ENCODE measurements at places on chromosomes 12 and 14.

GRCh38 chr14:100907240-100907639, 3.7 kb upstream of the RTL1 start:
- no peak for DNase-seq

- peak; percentile 68 for DNase-seq
Measured at GRCh38 chr12:67269633-67270573, 745 bp downstream of the CAND1 start.

- DNase-seq = no peak
Measured at GRCh38 chr12:74780182-74780849, 242.7 kb downstream of the ATXN7L3B start.

DNA sequence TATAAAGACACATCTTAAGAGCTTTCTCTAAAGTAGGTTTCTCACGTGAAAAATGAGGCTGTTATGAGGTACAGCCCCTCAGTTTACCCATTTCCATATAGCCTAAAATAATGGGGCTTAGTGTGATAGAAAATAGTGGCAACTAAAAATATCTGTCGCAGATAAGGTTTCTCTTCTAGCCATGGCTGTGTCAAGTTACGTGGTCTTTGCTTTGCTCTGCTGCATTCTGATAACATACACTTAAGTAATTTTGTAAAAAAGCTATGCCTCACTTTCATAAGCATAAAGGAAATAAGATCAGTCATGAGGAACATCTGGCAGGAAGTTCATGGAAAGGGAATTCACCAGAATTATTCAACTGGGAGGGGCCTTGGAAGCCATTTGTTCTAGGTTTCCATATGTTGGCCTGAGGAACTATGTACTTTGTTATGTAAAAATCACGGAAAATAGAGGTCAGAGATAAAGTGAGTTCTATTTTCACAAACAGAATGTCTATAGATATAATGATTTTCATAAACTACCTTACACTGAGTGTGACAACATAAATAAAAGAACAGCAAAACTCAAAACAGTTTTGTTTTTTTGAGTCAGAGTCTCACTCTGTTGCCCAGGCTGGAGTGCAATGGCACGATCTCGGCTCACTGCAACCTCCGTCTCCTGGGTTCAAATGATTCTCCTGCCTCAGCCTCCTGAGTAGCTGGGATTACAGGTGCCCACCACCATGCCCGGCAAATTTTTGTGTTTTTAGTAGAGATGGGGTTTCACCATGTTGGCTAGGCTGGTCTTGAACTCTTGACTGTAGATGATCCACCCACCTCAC, 195.6 kb upstream of the KRR1 start:
- DNase-seq = no peak

DNA sequence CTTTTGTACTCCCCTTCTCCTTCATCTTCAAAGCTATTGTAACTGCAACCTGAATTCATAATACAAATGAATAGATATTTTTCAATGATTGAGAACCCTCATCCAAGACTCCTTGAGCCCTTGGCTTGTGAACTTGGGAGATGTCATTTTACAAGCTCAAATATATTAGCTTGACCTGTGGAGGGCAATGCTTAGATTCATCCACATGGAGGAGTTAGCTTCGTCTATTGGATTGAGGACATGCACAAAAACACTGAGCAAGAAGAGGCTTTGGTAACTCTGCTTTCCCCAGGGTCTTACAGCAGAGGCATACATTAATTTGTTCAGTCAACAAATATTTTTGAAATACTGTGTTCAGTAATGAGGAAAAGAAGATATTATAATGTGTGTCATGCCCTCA, 101.1 kb downstream of the OTOGL start:
- DNase-seq = no peak

DNA sequence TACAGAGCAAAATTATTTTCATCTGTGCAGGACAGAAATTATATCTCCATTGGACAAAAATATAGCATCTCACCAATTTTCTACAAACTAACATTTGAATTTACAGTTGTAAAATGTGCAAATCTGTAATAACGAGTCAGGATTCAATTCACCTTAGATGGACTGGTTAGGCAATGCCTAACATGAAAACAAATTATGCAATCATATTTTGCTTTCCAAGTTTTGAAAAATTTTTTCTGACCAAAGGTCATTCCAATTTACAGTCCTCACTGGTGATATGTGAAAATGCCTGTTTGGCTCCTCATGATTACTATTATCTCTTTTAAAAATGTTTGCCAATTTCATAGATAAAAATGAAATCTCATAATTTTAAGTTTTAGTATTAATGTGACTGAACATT, 6.5 kb upstream of the CPM start:
- no peak for DNase-seq

GRCh38 chr14:85223667-85224066, 306.3 kb upstream of the FLRT2 start:
- no peak for DNase-seq

- peak; percentile 47 for DNase-seq
Measured at GRCh38 chr14:22598896-22599244, 770 bp downstream of the ABHD4 start.

- DNase-seq = no peak
Measured at GRCh38 chr14:89603938-89604480, 187.0 kb upstream of the FOXN3 start.

- no peak for DNase-seq
Measured at GRCh38 chr14:24084440-24084839, 9.7 kb upstream of the PCK2 start.

GRCh38 chr12:81039231-81039630, 38.6 kb upstream of the ACSS3 start:
- no peak for DNase-seq

GRCh38 chr14:68249661-68250451, 430.3 kb downstream of the RAD51B start:
- DNase-seq = no peak

GRCh38 chr14:29648045-29648444, 279.6 kb downstream of the PRKD1 start:
- DNase-seq = no peak

DNA sequence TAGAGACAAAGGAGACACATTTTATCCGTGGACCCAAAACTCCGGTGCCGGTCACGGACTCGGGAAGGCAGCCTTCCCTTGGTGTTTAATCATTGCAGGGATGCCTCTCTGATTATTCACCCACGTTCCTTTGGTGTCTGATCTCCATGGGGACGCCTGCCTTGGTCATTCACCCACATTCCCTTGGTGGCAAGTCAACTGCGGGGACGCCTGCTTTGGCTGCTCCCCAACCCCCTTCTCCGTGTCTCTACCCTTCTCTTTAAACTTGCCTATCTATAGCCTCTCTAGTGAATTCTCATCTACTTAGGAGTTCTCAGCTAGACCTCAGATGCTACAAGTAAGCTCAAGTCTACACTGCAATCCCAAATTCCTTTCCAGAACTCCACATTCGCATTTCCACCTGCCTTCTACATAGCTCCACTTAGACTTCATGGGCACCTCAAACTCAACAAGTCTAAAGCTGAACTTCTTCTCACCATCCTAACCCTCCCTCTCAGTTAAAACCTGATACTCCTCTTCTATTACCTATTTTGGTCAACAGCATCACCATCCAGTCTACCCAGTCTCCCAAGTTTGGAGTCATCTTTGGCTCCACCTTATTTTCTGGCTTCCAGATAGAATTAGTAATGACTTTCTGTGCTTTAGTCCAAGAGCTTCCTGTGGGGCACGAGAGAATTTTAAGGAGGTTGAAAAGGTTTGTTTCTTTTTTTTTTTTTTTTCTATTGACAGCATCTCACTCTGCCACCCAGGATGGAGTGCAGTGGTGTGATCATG, 14.4 kb downstream of the SPTLC2 start:
- no peak for DNase-seq

- DNase-seq = no peak
Measured at GRCh38 chr12:8996682-8997405, 7.5 kb downstream of the KLRG1 start.

DNA sequence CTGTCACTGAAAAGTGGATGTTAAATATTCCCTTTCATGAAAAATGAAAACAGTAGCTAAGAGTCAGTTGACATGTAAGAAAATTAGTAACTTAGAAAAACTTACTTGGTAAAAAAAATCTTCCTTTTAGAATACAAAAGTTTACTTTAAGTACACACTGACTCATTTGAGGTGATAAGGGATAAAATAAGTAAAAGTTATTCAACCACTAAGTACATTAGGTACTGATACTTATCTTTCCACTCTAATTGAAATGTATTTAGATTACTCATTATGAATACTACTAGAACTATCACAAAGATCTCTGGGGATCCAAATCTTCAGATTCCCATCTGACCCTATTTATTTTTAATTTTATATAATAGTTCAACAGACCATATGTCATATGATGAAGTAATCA, 12.2 kb downstream of the SYCP3 start:
- DNase-seq = no peak

GRCh38 chr12:22163594-22163993, 117.6 kb downstream of the CMAS start:
- no peak for DNase-seq

GRCh38 chr14:74619672-74620131, 7.7 kb upstream of the LTBP2 start:
- no peak for DNase-seq

DNA sequence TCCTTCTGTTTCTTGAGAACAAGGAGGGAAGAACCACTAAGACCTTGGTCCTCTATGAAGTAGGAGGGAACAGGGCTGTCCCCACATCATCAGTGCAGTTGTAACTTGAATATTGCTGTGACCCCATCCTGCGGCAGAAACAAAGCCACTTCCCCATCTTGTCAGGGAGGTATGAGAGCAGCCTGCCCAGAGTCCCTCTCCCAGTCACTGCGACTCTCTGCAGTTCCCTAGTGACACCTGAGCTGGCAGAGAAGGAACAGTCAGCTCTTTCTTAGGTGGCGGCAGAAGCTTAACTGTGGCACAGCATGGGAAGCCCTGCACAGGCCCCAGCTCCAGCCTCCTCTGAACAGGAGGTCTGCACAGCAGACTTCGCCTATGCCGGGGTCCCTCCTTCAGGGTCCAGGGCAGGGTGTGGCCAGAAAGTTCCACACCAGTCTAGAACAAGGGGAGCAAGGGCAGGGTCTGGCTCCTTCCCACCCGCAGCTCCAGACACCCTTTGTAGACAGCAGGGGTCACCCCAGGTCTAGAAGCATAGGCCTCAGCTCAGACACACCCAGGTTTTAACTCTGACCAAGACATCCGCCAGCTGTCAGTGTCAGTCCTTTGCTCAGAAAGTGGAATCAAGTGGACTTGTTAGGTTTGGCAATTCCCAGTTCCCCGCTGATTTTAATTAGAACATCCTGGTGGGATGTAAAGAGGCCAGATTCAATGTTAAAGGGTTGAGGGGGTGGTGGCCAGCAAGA, 36.8 kb downstream of the DEGS2 start:
- DNase-seq = no peak

DNA sequence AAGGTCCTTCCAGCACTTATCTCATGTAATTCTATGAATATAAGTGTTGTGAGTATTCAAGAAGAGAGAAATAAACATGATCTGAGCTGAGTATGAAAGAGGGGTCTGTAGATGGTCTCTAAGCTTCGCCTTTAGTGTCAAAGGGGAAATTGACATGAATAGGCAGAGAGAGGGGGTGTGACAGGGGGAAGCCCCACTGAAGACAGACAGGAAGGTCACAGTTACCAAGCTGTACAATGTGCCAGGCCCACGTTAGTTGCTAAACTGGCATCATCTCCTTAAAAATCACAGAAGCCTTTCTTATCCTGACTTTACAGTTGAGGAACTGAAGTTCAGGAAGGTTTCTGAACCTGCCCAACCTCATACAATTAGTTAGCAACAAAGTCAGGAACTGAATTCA, 7.6 kb downstream of the ARHGEF40 start:
- DNase-seq = no peak

DNA sequence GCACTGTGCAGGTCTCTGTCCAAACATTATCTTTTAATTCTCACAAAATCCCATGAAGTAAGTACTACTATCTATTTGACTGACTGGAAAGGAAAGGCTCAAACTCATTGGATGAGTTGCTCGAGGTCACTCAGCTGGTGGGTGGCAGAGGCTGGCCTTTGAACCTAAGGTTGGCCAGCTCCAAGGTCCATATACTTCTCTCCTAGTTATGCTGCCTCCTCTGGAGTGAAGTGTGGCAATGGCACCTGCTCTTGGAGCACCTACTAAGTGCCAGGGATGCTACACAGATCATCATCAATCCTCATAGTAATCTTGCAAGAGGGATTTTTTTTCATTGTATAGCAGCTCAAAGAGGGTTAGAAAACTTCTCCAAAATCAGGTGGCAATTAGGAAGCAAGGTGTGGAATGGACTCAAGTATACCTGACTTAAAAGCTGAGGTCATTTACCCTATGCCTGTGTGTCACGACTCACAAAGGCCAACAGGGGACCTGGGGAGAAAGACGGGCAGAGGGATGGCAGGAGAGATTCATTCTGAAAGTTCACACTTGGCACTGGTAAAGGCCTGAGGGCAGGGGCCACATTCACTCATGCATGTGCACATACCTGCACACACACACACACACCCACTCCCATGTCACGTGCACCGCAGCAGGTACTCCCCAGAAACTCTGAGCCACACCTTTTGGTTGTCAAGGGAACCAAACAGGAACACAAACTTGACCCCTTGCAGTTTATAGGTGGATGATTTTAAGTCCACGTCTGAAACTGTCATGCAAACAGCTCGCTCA, 146.4 kb downstream of the FOXN3 start:
- no peak for DNase-seq

GRCh38 chr12:121452340-121452984, 52.5 kb downstream of the RNF34 start:
- DNase-seq = no peak

- DNase-seq = no peak
Measured at GRCh38 chr12:47590771-47591360, 115.0 kb downstream of the RPAP3 start.

DNA sequence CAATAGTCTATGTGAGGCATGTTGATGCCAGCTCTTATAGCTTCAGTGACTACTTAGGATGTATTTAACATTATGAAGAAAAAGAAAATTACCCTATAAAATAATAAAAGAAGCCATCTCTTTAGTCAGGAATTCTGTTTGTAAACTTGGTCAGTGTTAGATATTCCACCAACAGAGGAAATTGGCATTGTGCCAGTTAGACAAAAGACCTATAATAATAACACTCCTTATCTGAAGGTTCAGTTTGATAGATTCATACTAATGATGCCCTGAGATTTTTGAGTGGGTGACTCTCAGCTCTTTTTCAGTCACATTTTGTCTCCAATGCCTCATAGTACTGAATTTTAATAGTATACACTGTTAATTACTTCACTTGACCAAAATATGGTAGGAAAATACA, 6.6 kb downstream of the SYT10 start:
- DNase-seq = no peak

- no peak for DNase-seq
Measured at GRCh38 chr12:43806737-43807072, 588 bp upstream of the TWF1 start.

GRCh38 chr14:23704890-23705289, 68.7 kb downstream of the DHRS2 start:
- DNase-seq = no peak

DNA sequence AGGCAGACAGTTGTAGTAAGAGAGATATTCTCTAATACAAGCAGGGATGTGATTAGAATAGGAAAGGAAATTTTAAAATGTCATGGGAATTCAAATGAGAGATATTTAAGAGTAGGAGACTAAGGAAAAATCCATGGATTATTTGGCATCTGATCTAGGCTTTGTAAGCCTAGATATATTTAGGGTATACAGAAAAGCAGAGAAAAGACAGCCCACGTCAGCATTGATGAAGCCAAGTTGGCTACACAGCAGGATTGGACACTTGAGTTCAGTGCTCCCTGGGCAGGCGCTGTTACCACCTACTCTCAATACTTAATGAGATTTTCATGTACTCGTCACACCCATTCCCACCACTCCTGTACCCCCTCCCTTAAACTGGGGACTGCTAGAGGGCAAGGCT, 1.7 kb upstream of the KCNJ8 start:
- no peak for DNase-seq

GRCh38 chr12:86903159-86903558, 647.0 kb upstream of the MGAT4C start:
- no peak for DNase-seq

All from liver (tissue), 10 donors.